ENCODE measurements at places on chromosomes 1 and 21.

- no peak for DNase-seq
These were observed 34.9 kb upstream of the RUNX3 start for GRCh38 chr1:24964811-24965570.

DNA sequence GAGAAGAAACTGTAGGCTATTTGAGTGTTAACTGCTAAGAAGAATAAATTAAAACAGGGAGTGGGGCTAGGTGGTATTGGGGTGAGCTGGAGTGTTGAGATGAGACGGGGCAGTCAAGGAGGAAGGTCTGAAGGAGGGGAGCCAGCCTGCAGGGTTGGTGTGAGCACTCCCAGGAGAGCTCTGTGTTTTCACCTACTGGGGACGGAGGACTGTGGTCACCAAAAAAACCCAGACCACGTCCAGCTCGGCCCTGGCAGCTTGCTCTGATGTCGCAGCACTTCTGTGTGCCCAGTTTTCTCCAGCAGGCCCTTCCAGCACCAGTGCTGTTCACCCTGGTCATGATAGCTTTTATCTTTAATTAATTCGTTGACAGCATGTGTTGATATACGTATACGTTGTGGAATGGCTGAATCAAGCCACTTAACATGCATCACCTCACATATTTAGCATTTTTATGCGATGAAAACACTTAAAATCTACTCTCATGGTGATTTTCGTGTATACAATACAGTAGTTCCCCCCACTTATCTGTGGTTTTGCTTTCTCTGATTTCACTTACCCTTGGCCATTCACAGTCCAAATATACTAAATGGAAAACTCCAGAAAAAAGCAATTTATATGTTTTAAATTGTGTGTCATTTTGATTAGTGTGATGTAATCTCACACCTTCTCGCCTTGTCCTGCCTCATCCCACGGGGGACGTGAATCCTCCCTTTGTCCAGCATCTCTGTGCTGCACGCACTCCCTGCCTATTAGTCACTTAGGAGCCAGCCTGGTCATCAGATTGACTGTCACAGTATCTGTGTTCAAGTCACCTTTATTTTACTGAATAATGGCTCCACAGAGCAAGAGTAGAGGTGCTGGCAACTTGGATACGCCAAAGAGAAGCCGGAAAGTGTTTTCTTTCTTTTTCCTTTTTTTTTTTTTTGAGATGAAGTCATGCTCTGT is 12.3 kb downstream of the FAM3B start:
- no peak for DNase-seq

DNA sequence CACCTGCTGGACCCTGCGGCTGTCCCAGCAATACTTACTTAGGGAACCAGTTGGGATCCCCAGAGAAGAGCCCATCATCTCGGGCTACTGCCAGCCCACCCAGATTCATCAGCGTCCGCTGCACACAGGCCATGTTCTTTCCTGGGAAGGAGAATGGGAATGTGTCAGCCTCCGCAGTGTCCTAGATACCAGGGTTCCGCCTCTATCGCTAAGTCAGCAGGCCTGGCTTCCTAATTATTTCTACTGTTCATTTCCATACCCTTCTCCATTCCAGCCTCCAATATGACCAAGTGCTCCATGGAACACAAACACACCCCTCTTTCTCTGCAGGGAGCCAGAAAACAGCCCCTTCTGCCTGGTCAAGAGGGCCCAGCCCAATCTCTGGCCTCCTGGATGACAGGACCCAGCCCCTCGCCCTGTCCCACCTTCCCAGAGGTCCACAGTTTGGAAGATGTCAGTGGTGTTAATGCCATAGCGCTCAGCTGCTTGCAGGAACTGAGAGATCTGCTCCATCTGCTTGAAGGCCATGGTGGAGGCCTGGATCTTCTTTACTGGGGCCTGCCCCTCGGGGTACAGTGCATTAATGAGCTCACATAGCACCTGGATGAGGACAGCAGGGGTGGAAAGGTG is 6.0 kb downstream of the TAGLN2 start:
- no peak for DNase-seq

DNA sequence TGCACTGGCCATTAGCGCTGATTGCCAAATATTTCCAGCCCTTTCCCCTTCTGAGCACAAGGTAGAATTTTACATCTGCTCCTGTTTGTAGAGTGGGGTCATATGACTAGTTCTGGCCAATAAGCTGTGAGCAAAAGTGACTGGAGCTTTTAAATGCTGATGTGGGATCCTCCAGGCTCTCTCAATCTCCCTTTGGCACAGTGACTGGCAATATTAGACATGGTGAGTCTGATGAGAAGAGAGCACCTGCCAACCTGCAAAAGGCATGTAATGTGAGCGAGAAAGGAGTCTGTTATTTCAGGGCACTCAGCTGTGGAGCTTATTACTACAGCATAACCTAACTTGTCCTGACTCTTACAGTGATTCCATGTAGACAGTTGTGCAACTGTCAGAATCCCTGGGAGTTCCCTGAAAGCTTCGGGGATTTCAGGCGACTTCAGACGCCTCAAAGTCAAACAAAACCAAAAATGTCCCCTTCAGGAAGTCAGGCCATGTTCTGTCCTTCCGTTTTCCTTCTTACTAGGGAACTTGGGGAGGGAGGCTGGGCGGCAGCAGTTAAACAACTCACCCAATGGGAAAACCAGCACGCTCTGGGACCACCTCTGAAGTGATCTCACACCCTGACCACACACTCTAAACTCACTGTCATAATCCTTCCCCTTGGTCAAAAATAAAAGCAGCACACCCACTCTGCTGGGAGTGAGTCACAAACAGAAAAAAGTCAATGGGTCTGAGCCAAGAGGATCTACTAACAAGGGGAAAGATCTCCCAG is 3.6 kb upstream of the RASSF5 start:
- peak; percentile 98 for DNase-seq

GRCh38 chr1:109214695-109215623 is 1.2 kb downstream of the SARS1 start:
- DNase-seq = peak; percentile 22

DNA sequence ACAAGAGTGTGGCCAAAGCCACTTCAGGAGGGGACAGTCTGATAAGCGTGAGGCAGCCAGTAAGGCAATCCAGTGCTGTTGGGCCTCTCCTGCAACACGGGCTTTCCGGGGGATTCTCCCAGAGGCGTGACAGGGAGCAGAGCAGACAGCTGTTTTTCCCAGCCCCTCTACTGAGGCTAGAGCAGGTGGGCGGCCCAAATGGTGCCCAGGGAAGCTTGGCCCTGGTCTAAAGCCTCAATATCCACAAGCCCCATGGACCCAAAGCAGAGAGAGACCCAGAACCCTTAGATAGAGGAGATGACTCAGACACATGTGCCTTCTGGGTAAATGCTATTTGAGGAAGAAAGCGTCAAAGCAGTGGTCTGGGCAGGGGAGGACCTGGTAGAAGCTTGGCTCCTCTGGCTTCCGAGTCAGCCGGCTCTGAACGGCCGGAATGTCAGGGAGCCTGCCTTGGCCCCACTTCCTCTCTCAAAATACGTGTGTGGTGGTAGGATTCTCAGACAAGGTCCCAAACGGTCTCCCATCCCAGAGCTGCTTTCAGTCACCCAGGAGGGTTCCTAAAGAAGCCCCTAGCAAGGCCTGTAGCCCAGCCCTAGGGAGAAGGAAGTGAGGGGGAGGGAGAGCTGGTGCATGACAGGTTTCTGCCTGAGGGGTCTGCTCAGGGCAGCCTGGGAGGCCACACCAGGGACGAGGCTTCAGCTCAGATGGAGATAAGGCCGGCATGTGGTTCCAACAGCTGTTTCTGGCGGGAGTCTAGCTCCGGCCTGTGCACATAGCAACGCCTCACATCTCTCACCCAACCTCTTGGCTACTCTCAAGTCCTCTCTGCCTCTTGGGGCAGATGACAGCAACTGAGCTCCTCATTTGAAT is 28.8 kb downstream of the PIK3C2B start:
- DNase-seq = peak; percentile 93

- DNase-seq = no peak
These were observed 6.7 kb downstream of the PIK3CD start for GRCh38 chr1:9658199-9658598.

GRCh38 chr1:27614625-27615344 is 10.8 kb upstream of the AHDC1 start:
- no peak for DNase-seq

- DNase-seq = no peak
These were observed 1271.5 kb upstream of the PRMT6 start for GRCh38 chr1:105785021-105785420.

DNA sequence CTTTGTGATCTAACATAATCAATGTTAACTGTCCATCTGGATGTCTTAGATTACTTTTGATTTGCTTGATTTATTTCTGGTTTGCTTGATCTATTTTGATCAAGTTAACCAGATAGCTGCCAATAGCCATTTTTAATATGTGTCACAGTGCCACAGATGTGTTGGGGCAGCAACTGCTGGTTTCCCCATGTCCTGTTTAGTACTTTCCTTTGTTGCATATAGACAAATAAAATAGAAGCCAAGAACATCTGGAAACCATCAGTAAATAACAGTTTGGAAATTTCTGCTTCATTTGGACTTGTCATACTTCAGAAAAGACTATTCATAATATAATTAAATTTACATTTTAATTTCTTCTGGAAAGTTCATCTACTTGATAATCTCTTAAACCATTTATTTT is 145.6 kb upstream of the C21orf91 start:
- DNase-seq = no peak

- DNase-seq = no peak
These were observed 93.8 kb downstream of the ROR1 start for GRCh38 chr1:63867429-63868176.

GRCh38 chr1:209398313-209398991 is 185.1 kb upstream of the CAMK1G start:
- no peak for DNase-seq

DNA sequence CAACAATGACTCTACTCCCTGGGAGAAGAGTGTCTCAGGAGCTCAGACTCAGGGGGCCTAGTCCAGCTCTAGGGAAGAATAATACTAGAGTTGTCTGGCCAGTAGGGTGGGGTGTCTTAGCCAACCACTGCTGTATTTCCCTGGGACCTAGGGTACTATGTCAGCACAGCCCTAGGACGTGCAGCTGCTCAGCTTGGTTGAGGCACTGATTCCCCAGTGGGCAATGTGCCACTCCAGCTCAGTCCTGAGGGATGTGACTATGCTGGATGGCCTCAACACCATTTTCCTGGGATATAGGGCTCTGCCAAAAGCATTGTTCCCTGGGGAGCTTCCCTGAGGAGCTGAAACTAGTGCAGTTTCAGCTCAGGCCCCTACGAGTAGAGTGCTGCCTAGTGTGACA is 47.4 kb downstream of the TNN start:
- no peak for DNase-seq

DNA sequence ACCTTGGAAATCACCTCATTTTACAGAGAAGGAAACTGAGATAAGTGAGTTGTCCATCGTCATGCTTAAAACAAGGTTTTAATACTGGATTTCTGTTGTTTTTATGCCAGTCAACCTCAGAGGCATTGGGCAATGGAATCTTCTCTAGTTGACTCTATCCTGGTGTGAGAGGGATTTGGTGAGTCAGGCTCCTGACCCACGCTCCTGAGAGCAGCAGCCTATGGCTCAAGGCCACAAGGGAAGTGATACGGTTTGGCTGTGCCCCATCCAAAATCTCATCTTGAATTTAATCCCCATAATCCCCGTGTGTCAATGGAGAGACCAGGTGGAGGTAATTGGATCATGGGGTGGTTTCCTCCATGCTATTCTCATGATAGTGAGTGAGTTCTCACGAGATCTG is 90.1 kb downstream of the TLR5 start:
- DNase-seq = no peak

GRCh38 chr1:41955461-41956159 is 36.9 kb upstream of the HIVEP3 start:
- peak; percentile 49 for DNase-seq

DNA sequence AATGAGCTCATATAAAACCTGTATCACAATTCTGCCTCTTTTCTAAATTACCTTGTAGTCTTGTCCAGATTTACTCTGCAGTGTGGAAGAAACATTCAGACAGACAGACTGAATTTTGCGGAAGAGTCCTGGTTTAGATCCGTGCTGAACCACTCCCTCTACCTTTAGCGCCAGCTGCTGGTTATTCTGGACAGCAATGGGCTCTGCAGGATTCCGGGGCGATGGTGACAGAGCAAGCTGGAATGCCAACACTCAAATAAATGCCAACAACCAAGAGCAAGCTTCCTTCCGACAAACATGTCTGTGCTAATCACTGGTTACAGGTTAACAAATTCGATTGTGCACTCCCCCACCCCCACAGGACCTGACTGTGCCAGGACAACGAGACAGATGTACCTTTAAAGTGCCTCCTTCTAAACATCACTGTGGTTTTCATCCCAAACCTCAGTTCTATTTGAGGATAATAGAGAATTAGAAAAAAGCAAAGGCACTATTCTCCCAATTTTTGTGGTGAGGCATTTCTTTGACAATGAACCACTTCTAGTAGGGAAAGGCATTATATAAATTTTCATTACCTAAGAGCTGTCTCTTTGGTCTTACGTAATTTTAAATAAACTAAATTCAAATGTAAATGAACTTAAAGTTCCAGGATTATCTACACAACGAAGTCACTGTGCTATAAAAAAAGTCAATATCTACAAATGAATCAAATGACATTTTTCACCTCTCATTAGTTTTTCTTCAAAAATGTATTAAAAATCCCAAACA is 90.4 kb downstream of the INTS7 start:
- no peak for DNase-seq

DNA sequence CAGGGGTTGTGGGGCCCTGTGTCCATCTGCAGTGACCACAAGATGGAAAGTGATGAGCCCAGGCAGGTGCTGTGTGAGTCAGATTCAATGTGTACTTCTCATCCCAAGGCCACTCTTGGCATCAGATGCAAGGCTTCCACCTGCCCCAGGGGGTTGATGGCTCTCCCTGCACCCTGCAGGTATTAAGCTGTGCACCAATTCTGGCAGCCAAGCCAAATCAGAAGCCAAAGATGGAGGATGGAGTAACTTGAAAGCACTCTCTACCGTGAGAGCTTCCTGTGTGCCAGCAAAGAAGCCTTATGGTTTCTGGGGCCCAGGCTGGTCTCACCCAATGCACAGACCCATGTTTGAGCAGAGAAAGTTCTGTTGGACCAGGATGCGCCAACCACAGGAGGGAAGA is 44.3 kb upstream of the TENT5C start:
- no peak for DNase-seq

DNA sequence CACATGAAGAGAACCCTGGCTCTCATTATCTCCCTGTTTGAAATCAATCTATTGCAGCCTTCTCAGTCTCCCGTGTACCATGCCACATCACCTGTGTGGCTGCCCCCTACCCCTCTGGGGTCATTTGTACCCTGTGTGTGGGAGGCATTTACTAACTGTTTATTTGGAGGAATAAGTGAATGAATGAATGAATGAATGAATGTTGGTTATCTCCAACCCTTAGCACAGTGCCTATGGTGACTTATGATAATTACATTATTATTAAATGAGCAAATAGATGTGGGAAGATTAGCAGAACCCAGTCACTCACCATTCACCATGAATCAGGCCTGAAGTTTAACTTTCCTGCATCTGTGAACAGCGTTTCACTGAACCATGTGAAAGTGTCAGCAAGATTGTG is 560.8 kb downstream of the MATN1 start:
- no peak for DNase-seq

Data from Kasumi-1 (cell line).